ENCODE measurements at places on chromosomes 12 and 14.
A peak's percentile ranks its signal among the peaks of the same experiment; 100 is the strongest.

DNA sequence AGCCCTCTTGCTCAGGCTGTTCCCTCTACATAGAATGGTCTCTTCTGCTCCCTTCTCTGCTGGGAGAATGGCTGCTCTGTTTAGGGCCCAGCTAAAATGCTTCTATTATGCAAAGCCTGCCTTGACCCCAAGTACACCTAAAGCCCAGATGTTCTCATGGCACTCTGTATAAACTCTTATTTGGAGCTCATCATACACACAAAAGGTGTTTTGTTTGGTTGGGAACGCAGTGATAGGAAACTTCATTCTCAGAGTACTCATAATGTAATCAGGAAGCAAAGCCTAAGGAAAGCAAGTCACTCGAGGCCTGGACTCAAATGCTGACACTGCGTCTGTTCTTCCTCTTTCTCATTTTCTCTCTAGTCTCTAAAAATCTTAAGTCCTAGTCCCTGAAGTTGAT is 38.2 kb upstream of the SYCP3 start:
- no peak for DNase-seq

DNA sequence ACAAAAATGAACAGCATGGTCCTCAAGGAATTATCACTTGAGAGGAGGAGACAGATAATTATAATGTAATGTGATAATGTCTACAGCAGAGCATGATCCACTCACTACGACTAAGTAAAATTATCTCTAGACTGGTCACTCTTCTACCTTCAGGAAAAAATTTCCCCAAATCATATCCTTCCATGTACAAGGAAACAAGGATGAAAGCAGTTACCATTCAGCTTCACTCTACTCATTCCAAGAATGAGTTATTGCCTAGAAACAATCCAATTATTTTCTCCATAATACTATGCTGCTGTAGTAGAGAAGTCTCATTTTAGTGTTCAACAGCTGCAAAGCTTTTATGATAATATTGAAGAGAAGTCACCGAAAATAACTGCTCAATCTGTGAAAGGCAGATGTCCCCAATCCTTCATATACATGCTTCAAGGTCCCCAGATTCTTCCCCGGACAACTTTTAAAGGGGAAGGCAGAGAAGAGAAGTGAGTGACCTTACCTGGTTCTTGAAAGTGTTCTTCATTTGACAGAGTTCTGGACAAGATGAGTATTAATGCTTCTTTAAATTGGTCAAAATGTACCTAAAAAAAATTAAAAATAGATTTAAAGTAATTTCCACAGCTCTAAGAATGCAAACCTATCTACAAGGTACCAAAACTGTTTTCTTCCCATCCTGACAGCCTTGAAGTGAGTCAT is 24.6 kb downstream of the NIN start:
- DNase-seq, result no peak

- no peak for DNase-seq
Observed at GRCh38 chr12:132160601-132161035, 16.4 kb downstream of the NOC4L start.

- DNase-seq, result no peak
Observed at GRCh38 chr14:81263777-81264410, 43.1 kb upstream of the GTF2A1 start.

- DNase-seq, result peak; percentile 4
Observed at GRCh38 chr12:21248679-21249078, 86.0 kb downstream of the SLCO1A2 start.

DNA sequence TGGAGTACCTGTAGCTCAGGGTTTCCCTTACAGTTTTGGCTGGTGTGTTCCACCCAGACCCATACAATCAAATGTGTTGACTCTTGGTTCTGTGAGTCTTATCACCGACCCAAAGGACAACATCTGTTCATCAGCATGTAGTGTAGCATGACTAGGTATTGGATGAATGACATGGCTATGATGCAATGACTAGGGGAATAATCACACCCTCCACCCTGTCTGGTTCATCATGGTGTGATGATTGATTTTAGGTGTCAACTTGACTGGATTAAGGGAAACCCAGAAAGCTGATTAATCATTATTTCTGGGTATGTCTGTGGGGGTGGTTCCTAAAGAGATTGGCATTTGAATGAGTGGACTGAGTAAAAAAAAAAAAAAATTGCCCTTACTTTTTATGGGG is 311.3 kb downstream of the DPF3 start:
- no peak for DNase-seq

- DNase-seq, result no peak
Observed at GRCh38 chr12:123908884-123909725, 63.5 kb downstream of the CCDC92 start.

DNA sequence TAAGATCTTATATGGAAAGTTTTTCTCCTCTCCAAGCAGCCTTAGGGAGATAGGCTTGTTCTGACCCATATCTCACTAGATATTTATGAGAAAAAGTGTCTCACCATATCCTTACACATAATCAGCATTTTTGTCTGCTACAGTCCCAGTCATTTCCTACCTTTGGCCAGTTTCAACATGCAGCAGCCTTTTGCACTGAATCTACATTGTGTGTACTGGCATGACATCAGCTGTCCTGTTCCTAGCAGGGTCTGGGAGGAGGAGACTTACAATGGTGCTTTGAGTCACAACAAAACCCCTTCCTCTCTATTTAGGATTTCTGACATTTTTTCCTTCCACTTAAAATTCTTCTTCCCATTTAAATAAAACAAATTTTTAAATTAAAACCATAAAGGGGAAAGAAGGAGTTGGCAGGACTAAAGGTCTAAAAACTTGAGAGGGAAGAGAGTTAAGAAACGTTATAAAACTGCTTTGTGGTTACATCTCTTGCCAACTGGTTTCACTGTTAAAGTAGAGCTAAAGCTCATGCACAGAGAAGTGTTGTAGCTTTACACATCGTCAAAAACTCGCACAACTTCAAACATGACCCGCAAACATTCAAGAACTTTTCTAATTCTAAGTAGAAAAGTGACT is 53.3 kb upstream of the CERS5 start:
- peak; percentile 58 for DNase-seq

GRCh38 chr12:127311720-127312364 is 955.1 kb upstream of the TMEM132C start:
- no peak for DNase-seq

- no peak for DNase-seq
Observed at GRCh38 chr12:93583627-93584392, 11.3 kb downstream of the SOCS2 start.

DNA sequence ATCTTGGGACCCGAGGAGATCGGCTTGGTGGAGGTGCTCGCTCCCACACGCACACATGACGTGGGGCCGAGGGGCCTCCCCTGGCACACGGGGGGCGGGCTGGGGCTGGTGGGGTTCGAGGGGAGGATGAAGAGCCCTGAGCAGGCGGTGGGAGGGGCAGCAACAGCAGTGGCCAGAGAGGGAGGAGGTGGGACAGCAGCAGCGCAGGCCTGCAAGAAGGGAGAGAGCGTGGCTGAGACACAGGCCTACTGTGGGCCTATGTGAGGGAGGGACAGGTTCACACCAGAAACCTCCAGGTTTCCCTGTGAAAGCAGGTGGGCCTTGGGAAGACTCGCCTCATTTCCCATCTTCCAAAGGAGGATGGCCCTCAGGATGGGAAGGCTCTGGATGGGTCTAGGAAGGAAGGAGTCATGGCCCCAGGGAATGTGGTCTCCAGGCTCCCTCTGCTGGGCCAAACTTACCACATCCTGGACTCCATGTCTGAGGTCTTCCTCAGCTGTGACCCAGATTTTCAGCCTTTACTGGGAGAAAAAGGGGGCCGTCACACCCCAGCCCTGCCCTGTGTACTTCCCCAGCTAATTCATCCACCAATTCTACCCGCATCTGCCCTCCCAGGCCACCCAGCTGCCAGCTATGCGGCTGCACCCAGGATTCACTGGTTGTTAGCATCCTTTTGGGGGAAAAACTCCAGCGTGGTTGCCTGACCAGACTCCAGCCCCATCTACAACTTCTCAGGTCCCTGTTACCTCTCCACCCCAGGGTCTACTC is 2.8 kb downstream of the PIANP start:
- DNase-seq, result peak; percentile 64

GRCh38 chr14:101899263-101899662 is 65.1 kb upstream of the DYNC1H1 start:
- no peak for DNase-seq

DNA sequence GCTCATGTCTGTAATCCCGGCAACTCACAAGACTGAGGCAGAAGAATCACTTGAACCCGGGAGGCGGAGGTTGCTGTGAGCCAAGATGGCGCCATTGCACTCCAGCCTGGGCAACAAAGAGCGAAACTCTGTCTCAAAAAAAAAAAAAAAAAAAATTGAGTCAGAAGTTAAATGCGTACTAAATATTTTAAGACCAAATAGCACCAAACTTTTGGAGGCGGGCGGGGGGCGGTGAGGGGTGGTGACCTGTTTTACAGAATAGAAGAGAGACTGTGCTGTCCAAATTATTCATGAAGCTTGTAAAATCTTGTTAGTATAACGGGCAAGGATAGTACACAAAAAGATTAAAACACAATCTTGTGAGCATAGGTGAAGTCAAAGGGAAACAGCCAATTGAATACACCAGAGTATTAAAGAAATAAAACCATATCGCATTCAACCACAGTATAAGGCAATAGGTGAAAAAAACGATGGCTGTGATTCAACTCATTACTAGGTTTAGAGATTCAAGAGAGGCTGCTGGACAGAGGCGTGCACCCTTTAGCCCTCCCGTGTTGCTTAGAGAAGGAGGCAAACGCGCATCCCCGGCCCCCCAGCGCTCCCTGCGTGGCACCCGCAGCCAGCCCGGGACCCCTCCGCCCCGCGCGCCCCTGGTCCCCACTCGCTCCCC is 571 bp downstream of the ZNF891 start:
- peak; percentile 23 for DNase-seq

DNA sequence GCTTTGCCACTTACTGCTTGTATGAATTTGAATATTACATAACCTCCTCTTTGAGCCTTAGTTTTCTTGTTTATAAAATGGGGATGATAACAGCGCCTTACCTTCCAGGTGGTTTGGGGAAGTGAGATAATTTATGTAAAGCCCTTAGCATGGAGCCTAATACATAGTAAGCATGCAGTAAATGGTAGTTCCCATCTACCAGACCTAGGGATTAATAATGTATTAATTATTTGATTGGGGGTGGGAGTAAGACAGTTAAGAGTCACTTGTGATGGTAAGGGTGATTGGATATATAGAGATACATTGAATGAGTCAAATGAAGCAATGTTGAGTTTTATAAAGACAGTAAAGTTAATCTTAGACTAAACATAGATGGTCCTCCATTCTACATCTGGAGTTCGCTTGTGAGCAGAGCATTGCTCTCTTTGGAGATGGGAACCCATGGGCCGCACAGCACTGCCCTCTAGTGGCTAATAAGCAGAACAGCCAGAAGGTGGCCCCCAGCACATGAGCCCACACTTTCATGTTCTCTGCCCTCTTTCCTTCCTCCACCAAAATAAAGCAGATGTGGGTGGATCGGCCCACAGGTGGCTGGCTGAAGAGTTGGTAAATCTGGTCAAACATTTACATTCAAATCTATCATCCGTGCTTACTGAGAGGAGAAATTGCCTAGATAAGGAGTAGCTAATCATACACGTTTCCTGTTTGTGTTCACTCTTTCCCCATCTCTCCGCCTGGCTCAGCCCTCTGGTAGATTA is 26.5 kb upstream of the TAMALIN start:
- DNase-seq, result peak; percentile 83

DNA sequence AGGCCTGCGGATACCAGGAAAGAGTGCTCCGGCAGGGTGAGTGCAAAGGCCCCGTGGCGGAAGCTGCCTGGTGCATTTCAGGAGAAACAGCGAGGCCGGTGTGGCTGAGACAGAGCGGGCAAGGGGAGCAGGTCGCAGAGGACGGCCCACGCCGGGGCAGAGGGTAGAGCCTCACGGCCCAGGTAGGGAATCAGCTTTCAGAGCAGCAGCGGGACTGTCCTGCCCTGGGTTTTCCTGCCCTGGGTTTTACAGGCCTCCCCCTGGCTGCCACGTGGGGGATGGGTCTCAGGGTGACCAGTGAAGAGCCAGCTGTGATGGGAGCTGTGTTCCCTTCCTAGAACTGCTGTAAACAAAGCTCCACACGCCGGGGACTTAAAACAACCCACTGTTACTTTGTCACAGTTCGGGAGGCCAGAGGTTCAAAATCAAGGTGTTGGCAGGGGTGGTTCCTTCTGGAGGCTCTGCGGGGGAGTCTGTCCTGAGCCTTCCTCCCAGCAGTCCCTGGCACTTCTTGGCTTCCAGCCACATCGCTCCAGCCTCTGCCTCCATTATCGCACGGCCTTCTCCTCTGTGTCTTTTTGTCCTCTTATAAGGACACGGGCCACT is 10.4 kb downstream of the NCOR2 start:
- no peak for DNase-seq

GRCh38 chr12:56286044-56286830 is 13.9 kb downstream of the CS start:
- DNase-seq, result no peak

GRCh38 chr12:30896461-30896860 is 30.1 kb upstream of the TSPAN11 start:
- no peak for DNase-seq

DNA sequence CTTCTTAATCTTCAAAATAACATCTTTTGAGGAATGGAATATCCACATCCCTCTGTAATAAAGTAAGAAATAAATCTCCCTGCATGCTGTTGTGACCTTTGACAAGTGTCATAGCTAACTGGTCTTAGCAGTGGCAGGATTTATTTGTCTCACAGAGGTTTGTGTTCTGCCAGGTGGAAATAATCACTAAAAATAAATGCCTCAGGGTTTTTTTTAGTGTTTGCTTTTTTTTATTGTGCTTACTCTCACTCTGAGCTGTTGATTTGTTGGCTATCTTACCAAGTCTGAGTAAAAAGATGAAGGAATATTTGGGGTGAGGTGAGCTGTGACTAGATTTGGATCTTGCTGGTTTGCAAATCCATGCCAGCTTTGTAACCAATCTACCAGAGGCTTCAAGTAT is 285.4 kb downstream of the ALG10B start:
- DNase-seq, result no peak

GRCh38 chr12:77553976-77554619 is 276.6 kb upstream of the NAV3 start:
- peak; percentile 35 for DNase-seq

GRCh38 chr14:58082491-58083098 is 69.4 kb downstream of the ARMH4 start:
- DNase-seq, result no peak

DNA sequence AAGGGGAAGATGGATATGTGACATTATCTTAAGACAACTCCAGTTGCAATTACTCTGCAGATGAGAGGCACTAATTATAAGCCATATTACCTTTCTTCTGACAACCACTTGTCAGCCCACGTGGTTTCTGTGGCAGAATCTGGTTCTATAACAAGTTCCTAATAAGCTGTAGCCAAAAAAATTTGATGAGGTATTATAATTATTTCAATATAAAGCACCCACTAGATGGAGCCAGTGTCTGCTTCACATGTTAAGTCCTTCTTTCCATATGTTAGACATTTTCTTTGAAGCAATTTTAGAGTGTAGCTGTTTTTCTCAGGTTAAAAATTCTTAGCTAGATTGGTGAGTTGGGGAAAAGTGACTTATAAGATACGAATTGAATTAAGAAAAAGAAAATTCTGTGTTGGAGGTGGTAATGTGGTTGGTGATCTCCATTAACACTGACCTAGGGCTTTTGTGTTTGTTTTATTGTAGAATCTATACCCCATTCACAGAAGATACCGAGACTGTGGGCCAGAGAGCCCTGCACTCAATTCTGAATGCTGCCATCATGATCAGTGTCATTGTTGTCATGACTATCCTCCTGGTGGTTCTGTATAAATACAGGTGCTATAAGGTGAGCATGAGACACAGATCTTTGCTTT is 36.9 kb downstream of the PSEN1 start:
- DNase-seq, result peak; percentile 40

GRCh38 chr14:103550451-103551337 is 11.8 kb downstream of the BAG5 start:
- DNase-seq, result no peak

- no peak for DNase-seq
Observed at GRCh38 chr14:68509188-68509983, 283.5 kb downstream of the ZFP36L1 start.
